Activated CD4-positive, alpha-beta memory T cell treated with anti-CD3 and anti-CD28 coated beads for 36 hours (primary cell): ENCODE measurements at places on chromosomes 11 and 22. TPM values are rescaled to one million over a fixed set of nuclear protein-coding genes. Genes with fewer than 3 reads are reported as not detected.

The BIK gene
- total RNA-seq = 4.1 TPM

The GPHA2 gene
- 0.46 TPM for total RNA-seq

The CCDC157 gene
- 2.9 TPM for total RNA-seq

The SOX10 gene
- not detected for total RNA-seq

The PATE2 gene
- total RNA-seq = not detected

The HTR3A gene
- total RNA-seq = not detected

The CEP126 gene
- total RNA-seq = 1.1 TPM

The CXCR5 gene
- 28.0 TPM for total RNA-seq

The CARD10 gene
- total RNA-seq = not detected

The TYR gene
- not detected for total RNA-seq

The OR6M1 gene
- not detected for total RNA-seq

The GRM5 gene
- not detected for total RNA-seq

The PANX3 gene
- not detected for total RNA-seq

The KRTAP5-10 gene
- total RNA-seq = not detected

The CHST1 gene
- total RNA-seq = 0.44 TPM

The LRRC56 gene
- 1.6 TPM for total RNA-seq

The C11orf16 gene
- total RNA-seq = not detected

The SMC1B gene
- total RNA-seq = 1.1 TPM

The NCAPH2 gene
- 138 TPM for total RNA-seq

The MS4A8 gene
- total RNA-seq = not detected

The JHY gene
- total RNA-seq = 1.6 TPM

The KIRREL3 gene
- not detected for total RNA-seq

The CDON gene
- total RNA-seq = 2.7 TPM

The SLC17A6 gene
- not detected for total RNA-seq

The MS4A3 gene
- not detected for total RNA-seq

The OR5B21 gene
- not detected for total RNA-seq

The TREH gene
- total RNA-seq = not detected

The TH gene
- not detected for total RNA-seq

The PTPRCAP gene
- 97.4 TPM for total RNA-seq

The NNMT gene
- not detected for total RNA-seq

The HPX gene
- total RNA-seq = 0.56 TPM

The DRD2 gene
- not detected for total RNA-seq

The TMEM191B gene
- not detected for total RNA-seq

The OR5A1 gene
- not detected for total RNA-seq

The CREB3L1 gene
- not detected for total RNA-seq

The MMP13 gene
- total RNA-seq = not detected

The CLDN5 gene
- 0.31 TPM for total RNA-seq

The MFRP gene
- total RNA-seq = not detected

The PDGFD gene
- total RNA-seq = not detected

The SOX6 gene
- total RNA-seq = not detected

The SAMM50 gene
- 41.9 TPM for total RNA-seq

The HORMAD2 gene
- total RNA-seq = not detected

The KLHDC7B gene
- total RNA-seq = 6.9 TPM

The RAB6A gene
- 71.0 TPM for total RNA-seq

The MCHR1 gene
- total RNA-seq = not detected

The MS4A1 gene
- not detected for total RNA-seq

The CBLIF gene
- not detected for total RNA-seq

The PRDM11 gene
- 1.2 TPM for total RNA-seq

The NPAS4 gene
- not detected for total RNA-seq

The CHKB gene
- total RNA-seq = 76.2 TPM

The KCNJ4 gene
- total RNA-seq = not detected

The OR8B8 gene
- not detected for total RNA-seq
